ENCODE measurements at places on chromosomes 12 and 14. TPM values are rescaled to one million over a fixed set of nuclear protein-coding genes. Genes with fewer than 3 reads are reported as not detected.

Gene ZC2HC1C
- 0.40 TPM for total RNA-seq

Gene IQSEC3
- under 0.01 TPM for total RNA-seq

Gene BMAL2
- total RNA-seq, result 22.8 TPM

Gene PAPLN
- total RNA-seq, result 16.3 TPM

Gene VWF
- 496 TPM for total RNA-seq

Gene PTPRQ
- total RNA-seq, result not detected

Gene CELA1
- total RNA-seq, result not detected

Gene CTDSP2
- total RNA-seq, result 62.3 TPM

Gene RXYLT1
- total RNA-seq, result 8.5 TPM

Gene JAG2
- 51.6 TPM for total RNA-seq
